ENCODE measurements at places on chromosomes 12 and 14. TPM values are rescaled to one million over a fixed set of nuclear protein-coding genes. Genes with fewer than 3 reads are reported as not detected.
A peak's percentile ranks its signal among the peaks of the same experiment; 100 is the strongest.

GRCh38 chr12:64059685-64060084 is 162.4 kb downstream of the KICS2 start:
- DNase-seq = no peak

NUAK1 gene
- total RNA-seq = 22.2 TPM

GRCh38 chr14:92135269-92135668 is 13.5 kb downstream of the CPSF2 start:
- DNase-seq = peak; percentile 57

- no peak for DNase-seq
These were observed 11.7 kb downstream of the TULP3 start for GRCh38 chr12:2902272-2902880.

TUBA1B gene
- 1,463 TPM for total RNA-seq

- DNase-seq = no peak
These were observed 9.7 kb upstream of the CCDC177 start for GRCh38 chr14:69584389-69584788.

DNA sequence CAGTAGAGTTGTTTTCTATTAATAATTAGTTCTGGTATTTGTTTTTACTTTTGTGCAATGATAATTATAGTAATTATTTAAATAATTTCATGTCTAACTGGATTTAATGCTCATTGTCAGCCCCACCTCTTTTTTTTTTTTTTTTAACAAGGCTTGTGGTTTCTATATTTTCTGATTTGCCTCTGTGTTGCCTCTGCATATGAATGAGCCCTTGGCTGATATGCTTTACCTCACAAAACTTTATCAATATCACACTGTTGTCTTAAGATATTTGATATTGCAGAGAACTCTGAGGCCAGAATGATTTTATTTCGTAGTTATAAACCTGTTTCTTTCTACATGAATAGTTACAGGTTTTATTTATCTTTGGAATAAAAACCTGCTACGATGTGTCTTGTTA is 116.2 kb upstream of the ATP2B1 start:
- DNase-seq = no peak

WSCD2 gene
- total RNA-seq = not detected

CLEC9A gene
- total RNA-seq = not detected

- DNase-seq = peak; percentile 30
These were observed 128.0 kb downstream of the NDUFA12 start for GRCh38 chr12:94875525-94875924.

NFYB gene
- total RNA-seq = 13.0 TPM

FRS2 gene
- 16.6 TPM for total RNA-seq

ST8SIA1 gene
- total RNA-seq = 0.13 TPM

- DNase-seq = no peak
These were observed 354.7 kb upstream of the TMTC1 start for GRCh38 chr12:30138483-30138882.

- DNase-seq = no peak
These were observed 8.1 kb downstream of the ARID2 start for GRCh38 chr12:45737638-45738037.

- DNase-seq = no peak
These were observed 286.9 kb downstream of the ERC1 start for GRCh38 chr12:1277905-1278304.

GRCh38 chr12:38954238-38954873 is 49.0 kb upstream of the CPNE8 start:
- DNase-seq = no peak

DNA sequence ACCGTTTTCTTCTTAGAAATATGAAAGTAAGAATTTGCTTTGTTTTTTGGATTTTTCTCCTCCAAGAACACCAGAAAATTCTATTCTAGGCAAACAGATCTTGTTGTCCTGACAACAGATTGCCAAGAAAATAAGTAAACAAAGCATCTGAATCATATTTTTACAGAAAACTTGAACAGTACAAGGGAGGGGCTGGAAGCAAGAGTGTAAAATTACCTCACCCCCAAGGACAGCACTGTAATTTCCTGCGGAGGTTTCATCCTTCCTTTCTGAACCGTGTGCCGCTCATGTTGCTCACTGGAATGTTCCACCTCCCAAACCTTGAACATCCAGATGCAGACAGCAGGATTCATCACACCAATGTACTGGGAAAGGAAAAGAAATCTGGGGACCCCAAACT is 5.4 kb upstream of the CAMKK2 start:
- DNase-seq = no peak

MANSC1 gene
- 9.1 TPM for total RNA-seq

DNA sequence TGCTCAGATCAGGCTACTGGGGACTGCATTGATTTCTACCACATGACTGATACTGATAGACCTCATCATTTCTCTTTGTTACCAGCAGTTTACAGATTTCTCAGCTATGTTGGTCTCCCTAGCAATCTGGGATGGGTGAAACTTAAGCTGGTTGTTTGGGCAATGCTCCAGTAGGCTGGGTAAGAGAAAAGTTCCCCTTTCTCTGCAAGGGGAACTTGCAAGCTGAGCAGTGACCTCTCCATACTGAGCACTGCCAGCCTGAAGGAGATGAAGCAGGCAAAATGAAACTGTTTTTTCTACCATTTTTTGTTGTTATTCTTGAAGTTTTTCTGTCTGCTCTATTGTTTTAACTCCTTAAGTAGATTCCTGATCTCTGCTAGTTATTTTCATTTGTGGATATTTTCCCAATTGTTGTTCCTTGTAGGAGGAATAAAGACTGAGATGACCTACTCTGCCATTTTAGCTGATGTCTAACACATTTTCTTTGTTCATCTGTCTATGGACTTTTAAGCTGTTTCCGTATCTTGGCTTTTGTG is 1.3 kb upstream of the OR4M1 start:
- DNase-seq = no peak

DNA sequence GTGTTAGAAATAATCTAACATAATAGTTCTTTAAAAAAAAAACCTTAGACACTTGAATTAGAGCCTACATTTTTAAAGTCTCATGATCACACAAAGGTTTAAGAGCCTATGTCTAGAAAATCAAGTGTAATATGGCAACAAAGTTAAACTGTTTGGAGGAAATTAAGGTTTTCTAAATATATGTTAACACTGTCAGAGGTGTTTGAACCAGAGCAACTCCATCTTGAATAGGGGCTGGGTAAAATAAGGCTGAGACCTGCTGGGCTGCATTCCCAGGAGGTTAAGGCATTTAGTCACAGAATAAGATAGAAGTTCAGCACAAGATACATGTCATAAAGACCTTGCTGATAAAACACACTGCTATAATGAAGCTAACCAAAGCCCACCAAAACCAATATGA is 12.4 kb downstream of the CPNE8 start:
- no peak for DNase-seq

DNA sequence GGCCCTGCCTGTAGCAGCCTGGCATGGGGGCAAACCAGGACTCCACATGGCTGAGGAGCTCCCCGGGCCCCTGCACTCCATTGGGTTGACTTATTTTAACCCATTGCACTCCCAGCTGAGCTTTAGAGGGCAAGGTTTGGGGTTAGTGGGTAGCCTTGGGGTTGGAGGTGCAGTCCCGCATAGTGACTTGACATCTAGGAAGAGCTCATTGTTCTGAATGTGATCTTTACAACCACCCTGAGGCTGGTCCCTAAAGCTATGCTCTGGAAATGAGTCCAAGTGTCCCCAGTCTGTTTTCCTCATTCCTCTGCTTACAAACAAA is 36.4 kb downstream of the NFKBIA start:
- DNase-seq = no peak

GRCh38 chr14:36217732-36218131 is 41.2 kb upstream of the PTCSC3 start:
- no peak for DNase-seq

DNA sequence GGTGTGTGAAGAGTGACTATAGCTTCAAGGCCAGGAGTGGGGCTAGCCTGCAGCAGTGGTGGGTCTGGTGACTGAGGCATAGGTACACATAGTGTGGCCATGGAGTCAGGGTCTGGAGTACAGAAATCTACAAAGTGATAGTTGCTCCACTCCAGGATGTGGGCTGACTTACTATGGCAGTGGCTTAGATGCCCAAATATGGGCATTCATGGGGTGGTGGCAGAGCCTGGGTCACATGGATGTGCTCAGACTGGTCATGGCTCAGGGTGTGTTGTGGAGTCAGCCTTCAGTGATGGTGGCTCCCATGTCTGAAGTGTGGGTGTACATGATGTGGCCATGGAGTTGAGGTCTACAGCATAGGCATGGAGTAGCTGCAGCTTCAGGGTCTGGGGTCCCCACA is 27.3 kb downstream of the CLEC6A start:
- no peak for DNase-seq

DNA sequence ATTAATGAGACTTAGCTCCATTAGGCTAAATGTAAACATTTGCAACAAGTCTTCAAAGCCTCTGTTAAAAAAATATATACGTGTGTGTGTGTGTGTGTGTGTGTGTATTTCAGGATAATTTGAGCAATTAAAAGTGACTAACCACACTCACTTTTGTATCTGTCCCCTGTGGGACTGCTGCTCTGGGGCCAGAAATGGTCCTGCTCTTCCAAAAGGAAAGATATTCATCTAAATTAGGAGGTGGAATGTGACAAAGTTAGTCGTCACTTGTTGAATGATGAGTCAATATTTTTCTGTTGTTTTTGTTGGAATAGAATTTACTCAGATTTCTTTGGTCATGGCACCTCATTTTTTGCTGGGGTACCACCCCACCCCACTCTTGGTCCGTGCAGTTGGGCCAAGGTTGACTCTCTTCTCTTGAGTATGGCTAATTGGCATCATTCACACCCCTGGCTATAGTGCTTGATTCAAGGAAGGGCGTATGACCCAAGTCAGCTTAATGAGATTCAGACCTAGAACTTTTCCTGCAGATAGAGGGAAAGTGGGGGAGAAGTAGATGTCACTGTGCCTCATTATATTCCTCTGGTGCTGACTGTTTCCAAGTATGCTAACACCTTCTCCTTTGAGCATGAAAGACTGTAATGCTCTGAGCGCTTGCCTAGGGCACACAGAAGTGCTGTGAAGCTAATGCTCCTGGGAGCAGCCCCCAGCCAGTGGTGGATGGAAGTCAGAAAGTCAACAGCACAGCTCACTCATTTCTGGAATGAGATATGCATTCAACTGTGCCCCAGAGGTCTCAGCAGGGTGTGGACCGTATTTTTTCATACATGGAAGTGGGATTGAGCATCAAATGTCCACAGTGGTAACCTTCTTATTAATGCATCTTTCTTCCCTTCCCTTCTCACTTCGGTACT is 577.0 kb upstream of the TBX3 start:
- DNase-seq = no peak

DNA sequence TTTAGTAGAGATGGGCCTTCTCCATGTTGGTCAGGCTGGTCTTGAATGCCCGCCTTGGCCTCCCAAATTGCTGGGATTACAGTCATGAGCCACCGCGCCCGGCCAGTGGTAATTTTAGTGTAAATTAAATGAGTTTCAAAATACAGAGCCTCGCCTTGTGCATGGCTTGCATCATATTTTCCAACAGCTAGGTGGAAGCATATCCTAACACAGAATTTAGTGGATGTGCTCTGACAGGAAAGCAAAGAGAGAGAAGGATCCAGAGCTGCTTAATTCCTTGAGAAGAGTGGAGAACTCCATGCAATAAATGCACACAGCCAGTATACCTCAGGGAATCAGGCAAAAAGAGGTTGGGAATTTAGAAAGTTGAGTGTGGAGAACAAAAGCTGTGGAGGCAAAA is 2.5 kb downstream of the OR6C2 start:
- no peak for DNase-seq

- DNase-seq = peak; percentile 58
These were observed 4.4 kb downstream of the KRT86 start for GRCh38 chr12:52278575-52279421.

DNA sequence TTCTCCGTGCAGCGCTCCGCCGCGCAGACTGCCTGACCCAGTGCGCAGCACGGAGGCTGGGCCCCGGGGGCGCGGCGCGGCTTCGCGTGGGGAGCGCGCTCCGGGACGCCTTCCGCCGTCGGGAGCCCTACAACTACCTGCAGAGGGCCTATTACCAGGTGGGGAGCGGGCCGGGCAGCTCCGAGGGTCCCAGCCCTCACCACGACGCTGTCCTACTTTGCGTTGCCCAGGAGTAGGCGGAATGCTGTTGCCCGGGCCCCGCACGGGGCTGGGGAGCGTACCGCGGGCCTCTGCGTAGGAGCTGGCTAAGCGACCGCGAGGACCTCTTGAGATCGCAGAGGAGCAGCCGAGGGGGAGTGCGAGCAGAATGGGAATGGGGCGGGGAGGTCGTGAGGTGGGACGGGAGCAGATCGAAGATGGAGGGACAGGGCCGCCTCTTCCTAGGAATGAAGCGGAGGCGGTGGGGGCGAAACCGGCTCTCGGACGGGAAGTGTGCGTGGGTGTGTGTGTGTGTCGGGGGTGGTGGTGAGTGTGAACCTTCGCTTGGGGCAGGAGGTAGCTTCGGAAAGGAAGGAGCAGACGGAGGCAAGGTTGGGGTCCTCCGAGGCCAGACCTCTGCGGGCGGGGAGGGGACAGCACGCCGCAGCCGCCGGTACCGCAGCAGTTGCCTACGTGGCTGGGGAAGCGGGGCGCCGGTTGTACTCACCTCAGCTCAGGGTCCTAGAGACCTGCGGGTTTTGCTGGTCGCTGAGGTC is 751 bp downstream of the P3H3 start:
- no peak for DNase-seq

DNA sequence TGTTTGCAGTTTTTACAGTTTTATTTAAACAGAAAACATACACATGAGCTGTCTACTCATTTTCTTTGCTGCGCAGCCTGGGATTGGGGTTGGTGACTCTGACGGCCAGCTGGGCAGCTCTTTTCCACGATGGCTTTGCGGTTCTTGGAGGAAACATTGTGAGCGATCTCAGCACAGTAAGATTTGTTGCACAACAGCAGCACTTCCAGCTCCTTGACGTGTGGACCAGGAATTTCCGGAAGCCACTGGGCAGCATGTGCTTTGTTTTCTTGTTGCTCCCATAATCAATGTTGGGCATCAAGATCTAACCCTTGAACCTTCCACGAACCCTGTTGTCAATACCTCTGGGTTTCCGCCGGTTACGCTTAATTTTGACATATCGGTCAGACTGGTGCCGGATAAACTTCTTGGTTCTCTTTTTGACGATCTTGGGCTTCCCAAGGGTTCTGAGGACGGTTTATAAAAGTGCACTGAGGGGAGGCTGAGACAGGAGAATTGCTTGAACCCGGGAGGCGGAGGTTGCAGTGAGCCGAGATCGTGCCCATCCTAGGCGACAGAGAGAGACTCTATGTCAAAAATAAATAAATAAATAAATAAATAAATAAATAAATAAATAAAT is 21.8 kb downstream of the FKBP11 start:
- no peak for DNase-seq

KCNC2 gene
- not detected for total RNA-seq
